ENCODE measurements at places on chromosomes 7 and 10.
A peak's percentile ranks its signal among the peaks of the same experiment; 100 is the strongest.

- DNase-seq, result no peak
Measured at GRCh38 chr7:47232751-47233412, 349.0 kb downstream of the TNS3 start.

DNA sequence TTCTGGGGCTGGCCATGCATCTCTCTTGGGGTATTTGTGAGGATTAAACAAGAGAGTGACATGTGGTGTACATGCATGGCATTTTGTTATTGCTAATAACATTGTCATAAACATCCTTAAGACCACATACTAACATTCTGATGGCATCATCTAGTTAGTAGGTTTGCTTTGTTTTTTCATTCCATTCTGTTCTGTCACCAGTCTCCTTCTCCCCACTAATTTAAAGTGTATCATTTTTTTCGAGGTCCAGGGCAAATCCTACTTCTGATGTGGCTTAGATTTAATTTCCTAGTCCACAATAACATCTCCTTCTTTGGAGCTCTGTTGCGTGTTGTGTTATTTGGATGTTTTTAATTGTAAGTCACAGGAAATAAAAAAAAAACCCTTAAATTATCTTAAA, 248.1 kb downstream of the LRMDA start:
- DNase-seq, result no peak

GRCh38 chr10:99569253-99569939, 36.7 kb downstream of the NKX2-3 start:
- no peak for DNase-seq

- DNase-seq, result no peak
Measured at GRCh38 chr10:118818621-118819221, 64.0 kb upstream of the CACUL1 start.

DNA sequence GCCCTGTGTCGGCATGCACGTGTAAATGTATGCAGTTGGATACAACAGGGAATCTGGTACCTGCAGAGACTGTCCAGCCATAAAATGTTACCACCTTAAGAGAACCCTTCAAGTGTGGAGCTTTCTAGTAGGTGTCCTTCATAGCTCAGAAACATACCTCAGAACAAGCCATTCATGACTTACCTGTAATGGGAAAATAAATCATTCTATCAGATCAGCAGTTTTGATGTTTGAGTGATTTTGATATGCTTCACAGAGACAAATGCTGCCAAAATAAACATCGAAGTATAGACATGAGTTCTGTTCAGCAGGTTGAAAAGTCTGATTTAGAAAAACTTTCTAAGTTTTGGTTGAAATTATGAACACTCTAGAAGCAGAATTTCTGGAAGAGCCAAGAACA, 33.5 kb upstream of the UMAD1 start:
- no peak for DNase-seq

DNA sequence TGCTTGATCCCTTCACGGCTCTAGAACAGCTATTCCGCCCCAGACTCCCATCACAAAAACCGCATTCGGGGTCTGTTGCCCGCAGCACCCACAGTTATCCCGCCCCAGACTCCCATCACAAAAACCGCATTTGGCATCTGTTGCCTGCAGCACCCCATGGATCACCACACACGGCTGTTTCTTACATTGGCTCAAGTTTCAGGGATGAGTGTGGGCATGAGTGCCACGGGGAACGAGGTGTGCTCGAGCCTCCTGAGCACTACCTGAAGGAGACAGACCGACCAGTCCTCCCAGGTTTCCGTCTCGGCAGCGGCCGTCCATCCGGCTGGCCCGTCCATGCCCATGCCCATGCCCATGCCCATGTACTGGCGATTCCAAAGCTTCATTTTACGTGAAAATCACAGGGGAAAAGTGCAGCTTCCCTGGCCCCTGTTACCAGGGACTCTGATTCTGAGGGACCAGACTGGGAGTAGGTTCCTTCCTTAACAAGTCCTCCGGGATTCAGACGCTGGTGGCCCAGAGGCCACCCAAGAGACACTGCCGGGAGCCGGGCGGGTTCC, 66.4 kb upstream of the INSIG1 start:
- DNase-seq, result no peak

- no peak for DNase-seq
Measured at GRCh38 chr10:1523221-1523620, 214.1 kb downstream of the ADARB2 start.

GRCh38 chr7:43621729-43622448, 39.0 kb downstream of the STK17A start:
- DNase-seq, result no peak

DNA sequence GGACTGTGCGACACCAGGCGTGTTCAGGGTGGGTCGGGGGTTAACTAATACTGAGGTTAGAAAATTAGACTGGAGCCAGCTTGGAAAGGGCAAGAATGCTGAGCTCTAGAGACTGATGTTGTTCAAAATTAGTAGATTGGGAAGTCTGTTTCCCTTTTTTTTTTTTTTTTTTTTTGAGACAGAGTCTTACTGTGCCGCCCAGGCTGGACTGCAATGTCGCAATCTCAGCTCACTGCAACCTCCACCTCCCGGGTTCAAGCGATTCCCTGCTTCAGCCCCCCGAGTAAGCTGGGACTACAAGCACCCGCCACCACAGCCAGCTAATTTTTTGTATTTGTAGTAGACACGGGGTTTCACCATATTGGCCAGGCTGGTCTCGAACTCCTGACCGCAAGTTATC, 2.7 kb upstream of the CPVL start:
- DNase-seq, result no peak

DNA sequence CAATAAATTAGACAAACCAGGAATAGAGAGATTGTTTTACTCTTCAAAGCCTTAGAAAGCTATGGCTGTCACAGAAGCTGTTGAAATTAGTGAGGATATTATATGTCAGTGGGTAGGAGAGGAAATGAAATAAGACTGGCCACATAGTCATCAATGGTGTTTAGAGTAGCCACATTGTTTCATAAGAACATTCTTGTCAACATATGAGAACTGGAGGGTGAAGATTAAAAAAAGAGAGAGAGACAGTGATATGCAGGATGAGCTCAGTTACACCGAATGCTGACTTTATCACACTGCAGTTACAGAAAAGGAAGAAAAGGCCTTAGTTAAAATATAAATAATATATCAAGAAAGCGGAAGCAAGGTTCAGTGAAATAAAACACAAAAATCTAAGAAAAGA, 412.0 kb downstream of the CNTNAP2 start:
- DNase-seq, result no peak

GRCh38 chr7:140389445-140389844, 8.9 kb downstream of the SLC37A3 start:
- DNase-seq, result no peak

DNA sequence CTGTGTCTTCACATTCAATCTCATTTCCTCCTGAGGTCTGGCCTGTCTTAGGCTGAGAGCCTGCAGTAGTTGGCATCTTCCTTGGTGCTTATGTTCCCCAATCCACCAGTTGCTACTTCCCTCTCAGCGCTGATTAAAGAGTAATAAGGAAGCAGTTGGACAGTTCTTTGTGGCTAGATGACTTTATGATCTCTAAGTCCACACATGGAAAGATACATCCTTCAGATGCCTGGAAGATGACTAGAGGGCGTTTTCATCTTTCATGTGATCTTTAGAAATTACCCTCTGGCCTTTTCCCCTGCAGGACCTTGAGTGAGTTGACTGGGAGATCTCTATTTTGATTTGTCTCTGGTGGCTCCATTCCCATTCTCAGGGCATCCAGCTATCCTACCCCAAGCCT, 204.5 kb downstream of the GRM3 start:
- no peak for DNase-seq

GRCh38 chr10:84221916-84222315, 3.4 kb downstream of the LRIT2 start:
- no peak for DNase-seq

DNA sequence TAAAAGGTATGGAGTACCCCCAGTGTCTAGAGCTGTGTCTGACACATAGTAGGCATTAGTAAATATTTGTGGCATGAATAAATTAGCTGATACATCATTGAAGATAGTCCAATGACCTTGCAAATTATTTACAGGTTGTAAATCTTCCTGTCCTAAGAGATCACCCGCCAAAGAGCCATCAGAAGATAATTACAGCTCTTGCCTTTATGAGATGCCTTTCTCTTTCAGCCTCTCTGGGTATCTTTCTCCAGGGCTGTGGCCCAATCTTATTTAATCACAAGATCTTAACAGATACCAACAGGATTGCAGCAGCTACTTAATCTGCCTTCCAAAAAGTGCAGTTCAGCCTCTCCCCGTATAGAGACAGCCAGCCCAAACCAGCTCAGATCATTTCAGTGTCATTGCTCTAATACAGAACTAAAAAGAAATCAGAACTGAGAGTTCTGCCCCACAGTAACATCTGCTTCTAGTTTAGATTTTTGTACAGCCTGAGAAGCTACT, 41.5 kb downstream of the MYOF start:
- no peak for DNase-seq

GRCh38 chr7:82114237-82114636, 329.3 kb downstream of the CACNA2D1 start:
- no peak for DNase-seq

DNA sequence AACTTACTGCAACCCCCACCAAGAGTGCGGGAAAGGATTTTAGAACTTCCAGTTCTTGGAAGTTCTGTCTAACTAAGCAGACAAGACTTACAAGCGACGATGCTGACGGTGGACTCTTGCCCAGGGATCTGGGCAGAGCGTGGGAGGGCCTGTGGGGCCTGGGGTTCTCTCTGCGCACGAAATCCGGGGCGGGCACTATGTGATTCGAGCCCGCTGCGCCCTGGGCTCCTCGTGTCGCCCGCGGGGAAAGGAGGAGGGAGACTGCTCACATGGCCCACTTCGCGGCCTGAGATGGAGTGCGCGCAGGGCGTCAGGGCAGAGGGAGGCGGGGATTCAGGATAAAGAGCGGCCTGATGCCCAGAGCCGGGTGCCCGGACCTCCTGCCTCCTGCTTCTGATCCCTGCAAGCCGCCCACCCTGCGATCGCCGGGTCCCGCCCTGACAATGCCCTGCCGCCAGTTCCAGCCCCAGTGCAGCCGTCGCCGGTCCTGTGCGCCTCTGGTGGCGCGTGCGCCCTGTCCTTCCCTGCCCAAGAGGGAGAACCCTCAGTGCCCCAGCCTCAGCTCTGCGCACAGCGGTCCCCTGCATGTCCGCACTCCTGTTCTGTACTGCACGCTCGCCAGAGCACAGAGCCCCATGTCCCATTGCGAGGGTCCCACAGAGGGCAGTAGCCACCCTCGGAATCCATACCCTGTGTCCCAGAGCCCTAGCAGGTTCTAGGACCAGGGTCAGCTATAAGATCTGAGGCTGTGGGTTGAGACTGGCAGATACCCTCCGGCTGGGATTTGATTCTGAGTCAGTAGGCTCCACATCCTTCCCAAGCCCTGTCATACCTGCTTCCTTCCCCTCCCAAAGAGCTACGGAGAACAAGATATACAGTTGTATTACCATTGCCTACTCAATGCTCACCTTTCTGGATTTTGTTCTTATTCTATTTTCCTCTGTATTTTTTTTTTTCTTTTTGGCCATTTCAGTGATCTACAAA, 99.4 kb upstream of the TMEM106B start:
- DNase-seq, result peak; percentile 55

- no peak for DNase-seq
Measured at GRCh38 chr10:48233559-48234005, 40.9 kb downstream of the FRMPD2 start.

DNA sequence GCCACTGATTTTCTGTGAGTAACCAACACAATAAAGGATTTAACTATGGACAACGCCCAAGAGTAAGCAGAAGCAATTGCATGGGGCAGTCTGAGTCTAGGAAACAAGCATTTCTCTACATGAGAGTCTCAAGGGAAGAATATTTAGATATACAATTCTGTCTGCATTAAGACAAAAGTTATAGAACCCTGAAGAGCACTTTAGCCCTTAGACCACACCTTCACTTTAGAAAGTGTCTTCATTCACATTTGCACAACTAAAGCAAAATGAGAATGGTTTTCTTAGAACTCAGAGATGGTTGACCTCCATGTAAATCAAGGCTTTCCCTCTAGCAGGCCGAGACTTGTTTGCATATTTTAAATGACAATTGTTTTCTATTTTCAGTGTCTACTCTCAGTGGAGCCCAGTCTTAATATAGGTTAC, 25.5 kb upstream of the TRIM24 start:
- DNase-seq, result no peak

DNA sequence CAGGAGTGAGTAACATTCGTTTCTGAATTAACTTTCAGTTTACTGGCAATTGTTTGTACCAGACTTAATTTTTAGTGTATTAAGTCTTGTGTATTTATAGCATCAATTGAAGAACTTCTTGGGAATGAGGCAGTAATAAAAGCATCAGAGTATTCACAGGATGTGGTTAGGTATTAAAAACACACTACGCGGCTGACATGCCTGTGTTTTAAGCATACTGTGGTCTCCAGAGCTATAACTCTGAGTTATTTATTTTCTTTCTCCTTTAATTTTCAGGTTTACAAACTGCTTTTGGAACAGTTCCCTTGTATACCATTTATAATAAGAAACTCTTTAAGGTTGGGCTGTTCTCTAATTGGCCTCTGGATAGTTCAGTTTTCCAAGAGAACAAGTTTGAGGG, 626.1 kb upstream of the NRG3 start:
- DNase-seq, result no peak

DNA sequence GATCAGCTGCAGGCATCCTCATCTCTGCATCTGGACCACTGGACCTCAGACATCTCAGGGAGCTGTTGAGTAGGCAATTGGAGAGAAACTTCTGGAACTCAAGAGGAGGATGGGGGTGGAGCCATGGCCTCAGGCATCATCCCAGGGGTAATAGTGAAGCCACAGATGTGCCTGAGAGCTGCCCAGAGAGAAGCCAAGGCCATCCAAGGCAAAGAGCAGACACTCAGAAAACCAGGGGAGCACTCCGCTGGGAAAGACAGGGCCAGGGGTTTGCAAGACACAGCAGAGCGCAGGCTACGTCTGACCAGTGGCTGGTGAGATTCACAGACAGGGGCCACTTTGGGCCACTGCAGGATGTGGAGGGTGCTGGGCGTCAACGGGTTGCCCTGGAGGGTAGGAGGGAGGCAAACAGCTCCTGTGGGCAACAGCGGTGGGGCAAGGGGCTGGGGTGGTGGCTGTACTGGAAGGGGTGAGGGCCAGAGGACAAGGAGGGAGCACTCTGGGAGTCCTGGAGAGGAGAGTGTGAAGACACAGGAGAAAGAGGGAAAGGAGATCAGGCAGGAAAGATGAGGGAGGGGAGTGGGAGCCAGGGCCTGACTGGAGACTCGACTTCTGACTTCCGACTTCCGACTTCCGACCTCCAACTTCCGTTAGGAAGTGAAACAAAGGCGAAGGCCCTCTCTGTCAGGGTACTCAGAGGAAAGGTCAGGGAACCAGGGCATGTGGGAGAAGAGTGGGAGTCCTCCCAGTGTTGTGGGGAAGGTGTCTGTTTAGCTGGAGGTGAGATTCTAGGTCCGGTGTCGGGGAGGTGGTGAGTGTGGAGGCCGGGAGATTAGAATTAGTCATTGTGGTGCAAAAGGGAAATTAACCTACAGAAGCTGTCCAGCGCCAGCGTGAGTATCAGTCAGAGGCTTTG, 69.7 kb upstream of the ANTXRL start:
- DNase-seq, result no peak

- no peak for DNase-seq
Measured at GRCh38 chr7:106152313-106152665, 40.2 kb upstream of the SYPL1 start.

DNA sequence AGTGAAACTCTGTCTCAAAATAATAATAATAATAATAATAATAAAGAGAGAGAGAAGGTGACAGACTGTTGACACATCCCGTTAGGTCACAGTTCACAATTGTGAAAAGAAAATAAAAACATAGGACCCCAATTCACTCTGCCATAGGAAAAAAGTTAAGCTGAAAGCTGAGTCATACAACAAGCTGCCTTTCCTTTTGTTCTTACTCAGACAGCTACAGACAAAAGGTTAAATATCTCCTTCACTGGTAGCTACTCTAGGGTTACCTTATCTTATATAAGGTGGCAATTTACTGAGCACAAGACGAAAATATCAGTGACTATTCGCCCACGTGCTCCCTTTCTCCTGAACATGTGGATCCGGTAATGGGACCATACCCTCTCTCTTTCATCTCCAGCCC, 17.5 kb downstream of the TUBAL3 start:
- DNase-seq, result no peak

Measured in activated CD8-positive, alpha-beta memory T cell treated with anti-CD3 and anti-CD28 coated beads, Interleukin-2, amount 50 U/mL, for 48 hours (primary cell).